T-helper 1 cell treated with Interleukin-12 subunit alpha and Interleukin-12 subunit beta and Interleukin-4 antibody, amounts not matched to agents 30 ng/mL and 1 ng/mL, for 36 hours (primary cell): ENCODE measurements at places on chromosomes 5 and 9. TPM values are rescaled to one million over a fixed set of nuclear protein-coding genes. Genes with fewer than 3 reads are reported as not detected.

The WNT8A gene
- total RNA-seq, result not detected in 2 replicates

The FAM153A gene
- 8.6 and 9.9 TPM in 2 replicates for total RNA-seq

The MYOT gene
- total RNA-seq, result not detected in 2 replicates

The GABBR2 gene
- not detected in 2 replicates for total RNA-seq

The SPTLC1 gene
- total RNA-seq, result 66.1 and 69.3 TPM in 2 replicates

The DNM1 gene
- 0.37 and 0.49 TPM in 2 replicates for total RNA-seq

The RLN2 gene
- total RNA-seq, result 1.3 and 2.4 TPM in 2 replicates

The EDIL3 gene
- total RNA-seq, result not detected in 2 replicates

The LTC4S gene
- 1.7 and 2.4 TPM in 2 replicates for total RNA-seq

The SLC4A9 gene
- total RNA-seq, result 0.10 and 0.29 TPM in 2 replicates

The PCDHA6 gene
- total RNA-seq, result not detected in 2 replicates

The RNF208 gene
- 4.3 and 5.0 TPM in 2 replicates for total RNA-seq

The EPB41L4A gene
- total RNA-seq, result 1.2 and 1.4 TPM in 2 replicates

The FAM163B gene
- total RNA-seq, result not detected in 2 replicates

The FOXD4L3 gene
- total RNA-seq, result 0.29 TPM in 1 of 2 replicates, not detected in the other

The TEX48 gene
- 0.91 and 1.1 TPM in 2 replicates for total RNA-seq

The NUP155 gene
- total RNA-seq, result 48.9 and 51.7 TPM in 2 replicates

The IL4 gene
- total RNA-seq, result 12.7 and 12.8 TPM in 2 replicates

The CCDC183 gene
- 0.42 and 0.56 TPM in 2 replicates for total RNA-seq

The OTP gene
- total RNA-seq, result not detected in 2 replicates

The CDHR2 gene
- 1.3 and 1.7 TPM in 2 replicates for total RNA-seq

The NUTM2F gene
- not detected in 2 replicates for total RNA-seq

The ABLIM3 gene
- not detected in 2 replicates for total RNA-seq

The RNF44 gene
- total RNA-seq, result 139 TPM in 2 replicates

The NIPAL4 gene
- total RNA-seq, result 0.54 and 1.0 TPM in 2 replicates

The CDH10 gene
- not detected in 2 replicates for total RNA-seq

The PCDHGA2 gene
- total RNA-seq, result 0.05 and 0.07 TPM in 2 replicates

The SPATA31C1 gene
- not detected in 2 replicates for total RNA-seq

The WHRN gene
- 1.3 and 1.6 TPM in 2 replicates for total RNA-seq

The TSTD2 gene
- total RNA-seq, result 14.4 and 15.6 TPM in 2 replicates

The ACTL7B gene
- 0.17 TPM in 2 replicates for total RNA-seq

The GRIN1 gene
- 0.15 and 0.37 TPM in 2 replicates for total RNA-seq

The MAP1B gene
- total RNA-seq, result 0.07 and 0.56 TPM in 2 replicates

The SPINK7 gene
- not detected in 2 replicates for total RNA-seq

The MOB3B gene
- 0.39 and 0.73 TPM in 2 replicates for total RNA-seq

The LIX1 gene
- not detected in 2 replicates for total RNA-seq

The FBLL1 gene
- total RNA-seq, result not detected in 2 replicates

The PDZD2 gene
- not detected in 2 replicates for total RNA-seq

The CCL21 gene
- not detected in 2 replicates for total RNA-seq

The CCNI2 gene
- 62.0 and 66.5 TPM in 2 replicates for total RNA-seq

The LHX2 gene
- not detected in 2 replicates for total RNA-seq

The ST8SIA4 gene
- total RNA-seq, result 65.1 and 74.6 TPM in 2 replicates

The ELOVL7 gene
- total RNA-seq, result 0.73 and 0.93 TPM in 2 replicates

The IFNA5 gene
- total RNA-seq, result not detected in 2 replicates

The CCDC180 gene
- 2.9 and 5.9 TPM in 2 replicates for total RNA-seq

The PCDHA9 gene
- not detected in 2 replicates for total RNA-seq

The STK32A gene
- not detected in 2 replicates for total RNA-seq

The ANKRD55 gene
- 6.4 and 7.5 TPM in 2 replicates for total RNA-seq

The SPATA31A3 gene
- not detected in 2 replicates for total RNA-seq

The BAAT gene
- 0.07 TPM in 1 of 2 replicates, not detected in the other for total RNA-seq

The LRRC19 gene
- total RNA-seq, result not detected in 2 replicates

The MCCC2 gene
- total RNA-seq, result 44.9 and 48.1 TPM in 2 replicates

The PCDHB6 gene
- total RNA-seq, result not detected in 2 replicates

The DNAJB5 gene
- 3.9 and 4.6 TPM in 2 replicates for total RNA-seq

The IL17B gene
- not detected in 2 replicates for total RNA-seq
